ENCODE measurements at places on chromosomes 2 and 18.

DNA sequence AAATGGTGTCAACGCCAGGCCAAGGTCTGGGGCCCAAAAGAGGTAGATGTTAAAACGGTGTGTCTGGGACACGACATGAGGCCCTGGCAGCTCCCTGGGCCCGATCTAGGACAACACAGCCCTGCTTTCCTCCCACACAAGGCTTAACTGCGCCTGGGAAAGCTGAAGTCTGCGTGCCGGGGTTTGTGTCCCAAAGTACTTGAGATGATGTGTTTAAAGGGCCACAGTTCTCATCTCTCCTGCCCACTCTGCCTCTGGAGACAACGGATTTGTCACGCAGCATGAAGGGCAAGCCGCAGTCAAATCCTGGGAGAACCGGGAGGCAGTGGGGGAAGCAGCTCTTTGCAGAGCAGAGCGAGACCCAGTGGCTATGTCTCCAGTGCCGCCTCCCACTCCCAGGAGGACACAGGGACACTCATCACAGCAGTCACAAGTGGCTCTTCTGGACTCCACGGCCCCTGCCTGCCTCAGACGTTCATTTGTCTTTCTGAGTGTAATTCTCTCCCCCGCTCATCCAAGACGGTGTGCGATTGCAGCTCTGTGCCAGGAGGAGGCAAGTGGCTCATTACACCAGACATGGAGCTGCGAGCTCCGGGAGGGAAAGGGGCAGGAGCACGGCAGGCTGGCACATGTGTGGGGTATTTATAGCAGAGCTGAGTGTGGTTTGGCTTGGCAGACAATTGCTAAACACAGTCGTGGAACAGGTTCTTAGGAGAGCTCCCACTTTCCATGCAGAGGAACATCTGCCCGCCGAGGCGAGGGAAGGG lies 57.7 kb upstream of the SEMA4C start:
- no peaks in the 10 kb centered on the region for H3K27me3 ChIP-seq
- H3K4me3 ChIP-seq, result no peak overlapping the region
- no peak overlapping the region for H3K27ac ChIP-seq
- no peak for DNase-seq
- H3K4me1 ChIP-seq, result 0 out of 2 replicates have a peak, but pooled peaks cover 2% of the 10 kb centered on the region

DNA sequence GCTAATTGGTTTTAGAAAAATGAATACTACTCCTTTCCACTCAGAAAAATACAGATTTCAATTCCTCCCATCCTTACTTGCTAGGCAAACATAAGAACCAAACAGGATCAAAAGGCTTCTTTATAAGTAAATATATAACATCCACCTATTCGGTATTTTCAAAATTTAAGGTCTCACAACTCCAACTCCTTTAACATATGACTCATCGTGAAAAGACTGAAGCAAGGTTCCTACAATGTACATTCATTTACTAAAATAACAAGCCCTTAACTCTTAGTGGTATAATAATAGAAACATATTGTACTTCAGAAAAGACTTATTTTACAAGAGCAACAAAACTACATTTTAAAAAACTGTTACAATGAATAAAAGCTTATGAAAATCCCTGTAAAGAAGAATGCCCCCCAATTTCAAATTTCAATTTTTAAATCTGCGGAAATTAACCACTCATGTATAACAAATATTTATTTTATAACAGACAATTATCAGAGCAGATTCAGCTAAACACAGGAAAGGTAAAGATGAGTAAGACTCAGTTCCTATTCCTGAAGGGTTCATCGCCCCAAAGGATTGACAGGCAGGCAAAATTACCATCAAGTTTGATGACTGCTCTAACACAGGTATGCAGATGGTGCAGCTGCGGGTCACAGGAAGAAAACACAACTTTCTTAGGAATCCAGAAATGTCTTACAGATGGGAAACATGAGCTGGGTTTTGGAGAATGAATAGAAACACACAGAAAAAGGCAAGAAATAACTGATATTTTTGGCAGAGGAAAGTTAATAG lies 96.4 kb downstream of the COBLL1 start:
- H3K4me1 ChIP-seq, result no peaks in the 10 kb centered on the region

DNA sequence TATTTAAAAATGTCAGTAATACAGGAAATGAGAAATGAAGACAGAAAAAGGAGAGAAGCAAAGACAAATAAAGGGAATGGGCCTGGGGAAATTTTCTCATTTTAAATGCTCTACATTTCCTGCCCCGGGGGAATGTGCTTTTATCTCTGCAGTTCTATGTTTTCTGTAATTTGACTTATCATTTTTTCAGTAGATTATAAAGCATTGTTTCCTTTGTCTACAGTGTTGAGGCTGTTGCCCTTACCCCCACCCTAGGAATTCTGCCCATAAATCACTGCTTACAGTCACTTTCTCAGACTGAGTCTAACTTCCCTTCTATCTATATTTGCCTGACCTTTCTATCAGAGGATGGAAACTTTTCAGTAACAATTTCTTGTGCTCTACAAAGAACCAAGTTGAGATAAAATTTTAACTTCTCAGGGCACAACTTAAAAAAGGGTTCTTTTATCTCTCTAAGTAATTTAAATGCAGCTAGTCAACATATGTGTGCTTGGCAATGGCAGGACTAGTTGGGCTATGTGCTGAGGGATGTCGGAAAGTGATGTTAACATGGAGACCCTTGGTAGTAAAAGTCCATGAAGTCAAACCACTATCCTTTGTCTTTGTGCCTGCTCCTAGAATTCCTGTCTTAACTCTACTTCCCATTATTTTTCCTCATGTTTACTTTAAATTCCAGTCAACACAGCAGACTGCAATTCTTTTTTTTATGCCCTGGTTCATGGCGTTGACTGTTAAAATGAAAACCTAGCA lies 146.5 kb upstream of the MMADHC start:
- DNase-seq, result peak; percentile 11
- no peak overlapping the region for H3K4me3 ChIP-seq
- no peak overlapping the region for H3K27ac ChIP-seq
- no peaks in the 10 kb centered on the region for H3K27me3 ChIP-seq
- no peaks in the 10 kb centered on the region for H3K4me1 ChIP-seq
- 0 out of 2 replicates have a peak, but pooled peaks cover 7% of the 10 kb centered on the region for H3K36me3 ChIP-seq

- no peaks in the 10 kb centered on the region for H3K36me3 ChIP-seq
- no peak overlapping the region for H3K4me3 ChIP-seq
- H3K27me3 ChIP-seq, result no peaks in the 10 kb centered on the region
- DNase-seq, result no peak
- H3K4me1 ChIP-seq, result no peaks in the 10 kb centered on the region
These were observed 503.9 kb downstream of the PID1 start for GRCh38 chr2:228767196-228767595.

- 0 out of 2 replicates have a peak overlapping the region, but pooled peaks have one; percentile 19 for H3K27ac ChIP-seq
- DNase-seq, result no peak
These were observed 19.7 kb downstream of the TYMS start for GRCh38 chr18:677145-677544.

DNA sequence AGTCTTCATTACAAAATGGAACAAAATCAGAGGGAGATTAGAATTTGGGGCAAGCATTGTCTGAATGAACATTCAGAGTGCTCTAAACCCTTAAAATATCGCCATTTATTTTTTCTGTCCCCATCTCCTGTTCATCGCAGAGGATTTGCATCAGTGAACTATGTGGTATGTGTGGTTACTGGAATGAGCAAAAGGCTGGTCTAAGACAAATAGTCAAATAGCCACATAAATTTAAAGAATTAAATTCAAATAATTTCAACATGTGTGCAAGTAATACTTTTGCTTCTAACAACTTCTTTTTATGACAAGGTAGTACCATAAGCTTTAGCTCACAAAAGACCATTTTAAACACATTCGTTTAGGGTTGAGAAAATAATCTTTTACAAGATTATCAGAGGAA lies 82.6 kb upstream of the ST8SIA3 start:
- H3K27me3 ChIP-seq, result no peaks in the 10 kb centered on the region
- no peak overlapping the region for H3K27ac ChIP-seq
- no peak for DNase-seq
- H3K36me3 ChIP-seq, result no peaks in the 10 kb centered on the region
- H3K4me3 ChIP-seq, result no peak overlapping the region

DNA sequence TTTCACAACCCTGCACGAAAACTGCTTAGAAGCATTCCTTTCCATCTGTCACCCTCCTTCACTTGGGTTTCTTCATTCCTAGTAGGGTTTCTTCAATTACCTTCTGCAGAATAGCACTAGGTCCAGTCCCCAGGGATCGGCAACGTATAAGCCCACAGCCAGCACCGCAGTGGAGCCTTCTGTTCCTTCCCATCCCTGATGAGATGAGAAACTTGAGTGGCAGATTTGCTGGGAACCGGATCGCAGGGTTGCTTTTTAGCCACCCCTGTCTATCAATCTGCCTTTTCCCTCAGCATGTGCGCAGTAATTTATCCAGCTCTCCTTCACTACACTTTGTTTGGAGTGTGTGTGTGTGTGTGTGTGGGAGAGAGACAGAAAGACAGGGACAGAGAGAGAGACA lies 94.2 kb downstream of the CD8B2 start:
- no peak overlapping the region for H3K27ac ChIP-seq
- no peak overlapping the region for H3K4me3 ChIP-seq
- peaks cover 46% of the 10 kb centered on the region for H3K27me3 ChIP-seq
- no peaks in the 10 kb centered on the region for H3K4me1 ChIP-seq
- DNase-seq, result no peak

Data from GM23338 (cell line).